ENCODE measurements at places on chromosomes 4 and X.

GRCh38 chr4:42363614-42364013 is 33.7 kb upstream of the SHISA3 start:
- DNase-seq: no peak

DNA sequence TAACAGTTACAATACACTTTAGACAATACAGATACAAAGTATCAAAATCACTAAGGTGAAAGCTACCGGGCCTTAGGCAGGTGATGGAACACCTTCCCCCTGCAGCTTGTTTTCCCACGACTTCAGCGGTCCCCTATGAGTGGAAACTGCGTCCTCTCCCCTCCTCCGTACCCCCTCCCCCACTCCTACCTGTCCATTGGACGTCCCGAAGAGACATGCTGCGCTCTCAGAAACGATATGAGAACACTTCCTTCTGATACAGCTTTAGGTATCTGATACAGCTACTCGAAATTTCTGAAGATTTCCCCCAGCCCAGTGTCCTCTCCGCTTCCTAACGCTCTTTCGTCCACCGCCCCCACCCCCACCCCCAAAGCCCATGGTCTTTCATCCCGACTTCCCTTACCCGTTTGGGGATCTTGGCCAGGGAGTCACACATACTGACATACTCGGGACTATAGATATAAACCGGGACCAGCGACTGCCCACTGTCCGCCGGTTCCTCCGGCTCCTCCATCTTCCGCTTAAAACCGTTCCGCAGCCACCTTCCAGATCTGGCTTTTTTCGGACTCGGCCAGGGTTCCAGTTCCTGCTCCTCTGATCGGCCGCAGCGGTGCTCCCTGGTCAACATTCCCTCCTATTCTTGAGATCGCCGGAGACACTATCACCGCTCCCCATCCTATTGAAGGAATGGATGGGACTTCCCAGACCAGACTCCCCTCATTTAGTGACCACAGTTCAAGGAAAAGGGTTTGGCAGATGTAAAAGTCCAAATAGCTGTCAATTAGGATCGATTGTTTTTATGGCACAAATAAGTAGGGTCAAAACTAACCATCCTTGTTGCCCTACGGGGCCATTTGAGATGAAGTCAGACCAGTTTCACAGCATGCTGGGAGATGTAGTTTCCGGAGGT is at the start of gene HDAC8:
Gene HDAC8 (minus strand): TSS at position 596 of the 910 bp plus-strand sequence. CDS start 82 bp downstream, at position 514.
- DNase-seq: peak; percentile 49

DNA sequence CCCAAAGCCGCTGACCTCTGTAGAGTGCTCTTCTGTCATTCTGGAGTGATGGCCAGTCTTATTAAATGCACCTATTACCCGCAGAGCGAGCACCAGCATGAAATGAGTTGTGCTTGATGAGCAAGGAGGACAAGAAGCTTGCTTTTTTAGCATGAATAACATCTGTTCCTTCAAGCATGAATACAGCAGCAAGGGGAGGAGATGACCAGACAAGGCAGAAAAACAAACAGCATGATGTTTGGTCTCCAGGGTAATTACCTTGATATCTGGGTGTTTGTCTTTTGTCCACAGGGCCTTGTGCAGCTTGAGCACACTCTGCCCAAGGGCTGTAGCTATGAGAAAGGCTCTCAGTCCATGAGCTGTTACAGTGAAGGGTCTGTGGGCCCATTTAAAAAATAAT is 324.8 kb upstream of the DDX53 start:
- no peak for DNase-seq

DNA sequence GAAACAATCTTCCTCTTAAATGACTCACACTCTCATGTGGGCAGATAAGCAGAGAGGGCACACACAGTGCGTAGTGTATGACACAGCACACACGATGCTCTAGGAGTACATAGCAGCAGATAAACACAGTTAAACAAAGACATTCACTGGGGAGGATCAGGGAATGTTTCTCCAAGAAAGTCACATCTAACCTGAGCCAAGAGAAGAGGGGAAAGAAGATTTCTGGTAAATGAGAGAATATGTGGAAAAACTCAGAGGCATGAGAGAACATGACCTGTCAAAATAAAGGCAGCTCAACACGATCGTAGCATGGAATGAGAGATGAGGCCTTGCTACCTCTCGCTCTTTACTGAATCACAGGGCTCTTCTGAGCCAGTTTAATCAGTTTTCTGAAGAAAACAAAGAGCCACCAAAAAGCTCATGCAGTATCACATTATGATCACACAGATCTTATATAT is 251.0 kb downstream of the ANK2 start:
- no peak for DNase-seq

GRCh38 chr4:83251447-83251830 is 33.2 kb downstream of the COQ2 start:
- DNase-seq: no peak

DNA sequence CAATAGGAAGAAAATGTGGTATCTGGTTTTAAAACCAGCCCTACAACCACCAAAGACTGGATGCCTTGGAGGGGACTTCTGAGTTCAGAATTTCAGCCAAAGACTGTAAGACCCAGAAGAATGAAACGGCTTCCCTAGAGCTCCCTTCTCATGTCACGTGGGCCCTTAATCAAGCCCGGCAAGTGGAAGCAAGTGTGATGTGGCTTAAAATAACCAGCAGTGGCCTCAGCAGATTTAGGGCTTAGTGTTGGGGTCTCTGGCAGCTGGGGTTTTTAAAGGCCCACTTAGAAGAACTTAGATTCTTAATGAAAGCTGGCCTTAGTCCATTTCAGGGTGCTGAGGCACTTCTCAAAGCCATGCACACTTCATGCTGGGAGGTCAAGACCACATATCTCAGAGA is 111.2 kb upstream of the TBC1D9 start:
- no peak for DNase-seq

DNA sequence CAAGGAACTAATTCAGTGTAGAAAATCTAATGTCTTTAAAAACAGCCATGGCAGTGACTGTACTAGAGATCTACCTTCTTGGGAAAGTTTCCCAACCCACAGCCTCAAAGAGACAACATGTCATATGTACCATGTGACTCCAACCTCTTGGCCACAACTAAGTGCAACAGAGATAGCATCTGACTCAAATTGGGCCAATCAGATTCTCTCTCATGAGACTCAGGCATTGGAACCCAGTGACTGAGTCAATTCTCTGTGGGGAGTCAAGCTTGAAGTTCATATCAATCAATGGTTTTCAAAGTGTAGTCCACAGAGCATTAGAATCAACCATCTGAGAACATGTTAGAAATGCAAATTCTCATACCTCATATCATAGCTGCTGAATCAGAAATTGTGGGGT is 123.3 kb downstream of the MBNL3 start:
- DNase-seq: no peak
